NCI-H2171 treated with DMSO at 0.1 percent for 48 hours (cell line): ENCODE measurements at places on chromosomes 3 and 15.

GRCh38 chr3:100129941-100130340 is 15.6 kb upstream of the FILIP1L start:
- DNase-seq: no peak

DNA sequence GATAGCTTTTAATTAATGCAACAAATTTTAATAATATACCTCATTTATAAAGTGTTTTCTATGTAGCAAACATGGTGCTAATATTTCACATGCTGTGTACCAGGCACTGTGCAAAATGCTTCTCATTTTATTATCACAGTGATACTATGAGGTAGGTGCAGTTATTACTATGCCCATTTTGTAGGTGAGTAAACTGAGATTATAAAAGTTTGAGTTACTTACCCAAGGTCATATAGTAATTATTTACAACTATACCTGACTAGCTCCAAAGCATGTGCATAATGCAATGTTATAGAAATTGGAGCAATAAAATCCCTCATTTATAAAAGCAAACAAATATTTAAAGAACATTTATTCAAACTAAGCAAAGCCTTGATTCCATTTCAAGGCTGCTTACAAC is 54.5 kb upstream of the DCBLD2 start:
- DNase-seq: no peak

- no peak for DNase-seq
These were observed 10.6 kb downstream of the RAB7A start for GRCh38 chr3:128736601-128737000.

DNA sequence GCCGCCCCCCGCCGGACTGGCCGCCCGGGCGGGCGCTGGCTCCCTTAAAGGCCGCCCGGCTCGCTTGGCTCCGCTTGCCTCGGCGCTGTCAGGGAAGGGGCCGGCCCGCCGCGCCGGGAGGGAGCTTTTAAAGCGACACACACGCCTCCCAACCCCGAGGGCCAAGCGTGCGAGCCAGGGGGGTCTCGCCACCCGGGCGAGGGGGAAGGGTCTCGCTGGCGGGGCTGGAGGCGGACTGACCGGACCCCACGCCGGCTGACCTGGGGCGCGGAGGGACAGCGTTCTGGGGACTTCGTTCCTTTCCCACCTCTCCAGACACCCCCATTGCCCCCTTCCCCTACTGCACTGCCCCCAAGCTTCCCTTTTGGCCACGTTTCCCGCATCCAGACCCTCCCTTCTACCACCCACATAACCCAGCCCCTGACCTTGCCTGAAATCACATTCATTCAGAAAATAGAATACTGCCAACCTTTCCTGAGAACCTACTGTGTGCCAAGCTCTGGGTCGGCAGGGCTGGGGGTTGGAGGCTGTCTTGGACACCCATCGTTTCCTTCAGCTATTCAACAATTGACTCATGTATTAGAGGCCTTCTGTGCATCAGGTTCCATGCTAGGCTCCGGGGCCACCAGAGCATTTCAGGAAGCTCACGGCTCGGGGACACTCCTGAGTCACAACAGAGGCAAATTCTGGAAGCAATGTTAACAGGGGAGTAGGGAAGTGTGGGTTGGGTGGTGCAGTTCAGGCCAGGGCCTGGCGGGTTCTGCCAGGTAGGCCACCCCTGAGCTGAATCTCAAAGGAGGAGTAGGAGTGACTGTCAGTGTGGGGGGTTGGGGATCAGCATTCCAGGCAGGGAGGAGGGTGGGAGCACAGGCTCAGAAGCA is at the start of gene INSYN1:
TSS of gene INSYN1 (minus strand) at position 102 of the 881 bp plus-strand sequence. CDS start 2,221 bp downstream, outside the sequence.
- no peak for DNase-seq

DNA sequence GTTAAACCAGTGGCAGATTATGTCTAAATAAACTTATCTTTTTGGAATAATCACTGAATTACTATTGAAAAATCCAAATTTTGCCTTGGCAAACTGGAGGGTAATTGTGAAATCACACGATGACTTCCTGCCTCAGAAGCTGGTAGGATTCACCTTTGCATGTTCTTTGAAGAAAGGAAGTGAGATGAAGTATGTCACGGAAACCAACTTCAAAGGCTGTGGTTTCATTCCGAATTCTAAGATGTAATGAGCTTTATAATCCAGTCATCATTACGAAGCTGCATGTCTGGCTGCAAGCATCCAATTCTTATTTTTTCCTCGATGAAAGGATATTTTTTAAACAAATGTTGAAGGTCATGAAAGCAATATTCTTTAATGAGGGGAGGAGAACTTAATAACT is 15.0 kb upstream of the ZBED2 start:
- no peak for DNase-seq

DNA sequence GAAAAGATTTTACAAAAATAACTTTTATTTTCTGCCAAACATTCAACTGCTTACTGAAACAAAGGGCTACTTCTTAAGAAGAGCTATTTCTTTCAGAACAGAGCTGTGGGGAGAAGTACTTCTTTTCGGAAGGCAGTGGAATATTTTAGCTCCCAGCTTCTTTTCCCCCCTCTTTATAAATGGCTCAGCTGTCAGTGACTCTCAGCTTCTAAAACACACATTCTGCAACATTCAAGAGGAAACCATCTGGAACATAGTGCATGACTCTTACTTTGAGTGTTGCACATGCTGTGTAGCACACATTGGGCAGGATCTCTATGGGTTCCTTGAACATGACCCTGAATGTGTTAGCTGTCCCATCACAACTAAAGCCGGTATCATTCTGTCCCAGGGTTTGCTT is 7.0 kb upstream of the C15orf40 start:
- no peak for DNase-seq

DNA sequence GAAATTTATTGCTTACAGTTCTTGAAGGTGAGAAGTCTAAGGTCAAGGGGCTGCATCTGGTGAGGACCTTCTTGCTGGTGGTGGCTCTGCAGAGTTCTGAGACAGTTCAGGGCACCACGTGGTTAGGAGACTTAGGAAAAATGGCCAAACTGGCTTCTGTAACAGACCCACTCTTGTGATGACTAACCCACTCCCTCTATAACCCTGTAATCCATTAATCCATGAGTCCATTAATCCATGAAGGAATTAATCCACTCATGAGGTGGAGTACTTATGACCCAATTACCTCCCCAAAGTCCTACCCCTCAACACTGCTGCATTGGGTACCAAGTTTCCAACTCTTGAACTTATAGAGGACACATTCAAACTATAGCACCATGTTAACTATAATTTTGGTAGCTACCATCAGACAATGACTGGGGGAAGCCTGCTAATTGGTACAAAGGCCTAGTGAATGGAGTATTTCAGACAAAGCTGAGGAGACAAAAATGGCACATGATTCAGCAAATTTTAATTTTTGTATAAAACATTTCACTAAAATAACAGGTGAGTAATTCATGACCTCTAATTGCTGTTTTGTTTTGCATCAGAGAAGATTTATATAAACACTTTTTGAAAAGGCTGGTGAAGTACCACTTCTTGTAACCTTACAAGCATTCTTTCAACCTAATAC is 374.1 kb upstream of the TBL1XR1 start:
- DNase-seq: no peak

DNA sequence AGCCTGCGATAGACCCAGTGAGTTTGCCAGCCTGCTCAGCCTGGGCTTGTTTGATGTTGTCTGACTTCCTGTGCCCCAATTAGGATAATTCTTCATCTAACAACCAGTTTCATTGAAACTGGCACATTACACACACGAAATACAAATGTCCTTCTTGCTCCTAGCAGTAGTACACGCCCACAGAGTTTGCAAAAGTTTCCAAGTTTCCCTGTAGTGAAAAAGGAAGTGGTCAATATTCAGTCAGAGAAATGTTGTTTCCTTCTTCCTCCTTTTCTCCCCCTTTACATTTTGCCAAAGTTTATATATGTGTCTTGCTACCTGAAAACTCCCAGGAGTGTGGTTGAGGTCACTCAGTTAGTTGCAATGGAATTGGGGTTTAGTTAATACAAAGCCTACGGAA is 58.4 kb upstream of the LRTM1 start:
- no peak for DNase-seq

DNA sequence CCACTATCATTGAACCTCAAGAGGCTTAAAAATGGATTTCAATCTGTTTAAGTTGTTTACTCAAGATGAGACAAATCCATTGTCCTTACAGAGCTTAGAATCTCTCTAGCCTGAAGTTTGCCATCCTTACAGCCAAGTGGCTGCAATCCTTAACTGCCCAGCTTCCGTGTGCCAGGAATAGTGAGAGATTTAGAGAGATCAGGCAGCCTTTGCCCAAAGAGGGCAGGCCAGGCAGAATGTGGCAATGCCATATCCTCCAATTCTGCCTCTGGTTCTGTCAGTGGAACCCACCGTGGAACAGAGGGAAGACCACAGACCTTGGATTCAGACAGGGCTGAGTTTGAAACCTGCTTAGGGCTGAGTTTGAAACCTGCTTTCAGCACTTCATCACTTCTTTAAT is 374.3 kb downstream of the VPS13C start:
- DNase-seq: no peak
